ENCODE measurements at places on chromosomes 4 and X. TPM values are rescaled to one million over a fixed set of nuclear protein-coding genes. Genes with fewer than 3 reads are reported as not detected.
A peak's percentile ranks its signal among the peaks of the same experiment; 100 is the strongest.

Gene RGN
- not detected for polyA plus RNA-seq

Gene FGF5
- not detected for polyA plus RNA-seq

Gene MAGEA8
- polyA plus RNA-seq, result not detected

Gene DCAF8L2
- not detected for polyA plus RNA-seq

- peak; percentile 75 for DNase-seq
Measured at GRCh38 chr4:85370400-85371032, 104.4 kb upstream of the ARHGAP24 start.
